ENCODE measurements at places on chromosomes 11 and 22.

DNA sequence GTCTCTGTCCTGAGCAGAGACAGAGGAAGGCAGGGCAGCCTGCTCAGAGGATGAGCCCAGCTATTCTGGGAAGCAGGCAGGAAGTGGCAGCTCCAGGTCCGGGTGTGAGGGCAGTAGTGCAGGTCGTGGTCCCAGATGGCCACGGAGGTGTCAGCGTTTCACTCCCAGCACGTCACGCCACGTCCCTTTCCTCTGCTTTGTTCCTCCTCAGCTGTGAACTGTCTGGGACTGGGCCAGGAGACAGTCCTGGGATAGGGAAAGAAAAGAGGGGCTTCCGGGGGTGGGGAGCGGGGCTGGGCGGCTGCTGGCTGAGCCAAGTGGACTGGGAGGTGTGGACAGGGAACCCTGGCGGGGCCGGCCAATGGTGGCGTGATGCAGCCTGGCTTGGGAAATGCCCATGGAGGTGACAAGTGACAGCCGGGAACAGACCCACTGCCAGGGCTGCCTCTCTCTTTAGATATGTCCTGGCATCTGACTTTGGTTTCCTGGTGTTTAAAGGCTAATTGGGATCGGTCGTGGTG, 64.7 kb downstream of the KCNQ1 start:
- DNase-seq, result no peak

GRCh38 chr11:33742249-33742851, 6.1 kb upstream of the CD59 start:
- DNase-seq, result peak; percentile 69

GRCh38 chr11:33207408-33207985, 46.2 kb upstream of the CSTF3 start:
- peak; percentile 42 for DNase-seq

GRCh38 chr22:30541961-30542810, 4.4 kb downstream of the SEC14L6 start:
- DNase-seq, result no peak

GRCh38 chr11:12222055-12222792, 111.8 kb downstream of the MICAL2 start:
- no peak for DNase-seq

DNA sequence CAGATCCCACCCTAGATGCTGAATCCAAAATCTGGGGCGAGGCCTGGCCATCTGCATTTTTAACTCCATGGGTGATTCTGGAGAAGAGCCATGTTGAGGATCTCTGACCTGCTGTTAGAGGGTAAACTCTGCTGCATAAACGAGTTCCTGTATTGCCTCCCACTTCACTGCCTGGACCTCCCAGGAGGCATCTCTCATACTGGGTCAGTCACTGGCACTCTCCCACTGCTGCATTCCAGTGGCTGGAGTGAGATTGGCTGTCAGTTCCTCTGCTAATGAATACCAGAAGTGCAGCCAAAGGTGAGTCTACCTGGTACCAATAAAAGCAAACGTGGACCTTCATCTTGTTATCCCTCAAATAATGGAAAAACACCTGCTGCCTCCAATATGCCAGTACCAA, 10.3 kb downstream of the POLDIP3 start:
- peak; percentile 34 for DNase-seq

GRCh38 chr11:46348566-46349401, 1.5 kb downstream of the DGKZ start:
- no peak for DNase-seq

- DNase-seq, result no peak
Observed at GRCh38 chr22:27877501-27877900, 41.6 kb downstream of the PITPNB start.

DNA sequence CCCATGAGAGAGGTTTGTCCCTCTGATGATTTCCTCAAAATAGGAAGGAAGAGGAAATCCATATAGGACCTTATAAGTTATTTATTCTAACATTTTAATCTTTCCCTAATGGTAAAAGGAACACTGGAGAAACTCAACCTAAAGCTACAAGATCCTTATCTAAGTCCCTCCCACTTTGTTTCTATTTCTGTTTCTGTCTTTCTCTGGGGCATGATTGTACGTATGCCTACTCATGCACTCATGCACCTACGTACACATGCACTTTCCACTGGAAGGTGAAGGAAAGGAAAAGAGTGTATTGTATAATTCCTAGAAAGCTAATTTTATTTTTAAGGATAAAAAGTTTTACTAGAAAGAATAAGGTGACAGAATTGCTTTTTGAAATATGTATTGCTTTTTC, 125.0 kb downstream of the RAB38 start:
- DNase-seq, result no peak

GRCh38 chr11:59551659-59552521, 40.6 kb downstream of the OR4D9 start:
- DNase-seq, result peak; percentile 94

DNA sequence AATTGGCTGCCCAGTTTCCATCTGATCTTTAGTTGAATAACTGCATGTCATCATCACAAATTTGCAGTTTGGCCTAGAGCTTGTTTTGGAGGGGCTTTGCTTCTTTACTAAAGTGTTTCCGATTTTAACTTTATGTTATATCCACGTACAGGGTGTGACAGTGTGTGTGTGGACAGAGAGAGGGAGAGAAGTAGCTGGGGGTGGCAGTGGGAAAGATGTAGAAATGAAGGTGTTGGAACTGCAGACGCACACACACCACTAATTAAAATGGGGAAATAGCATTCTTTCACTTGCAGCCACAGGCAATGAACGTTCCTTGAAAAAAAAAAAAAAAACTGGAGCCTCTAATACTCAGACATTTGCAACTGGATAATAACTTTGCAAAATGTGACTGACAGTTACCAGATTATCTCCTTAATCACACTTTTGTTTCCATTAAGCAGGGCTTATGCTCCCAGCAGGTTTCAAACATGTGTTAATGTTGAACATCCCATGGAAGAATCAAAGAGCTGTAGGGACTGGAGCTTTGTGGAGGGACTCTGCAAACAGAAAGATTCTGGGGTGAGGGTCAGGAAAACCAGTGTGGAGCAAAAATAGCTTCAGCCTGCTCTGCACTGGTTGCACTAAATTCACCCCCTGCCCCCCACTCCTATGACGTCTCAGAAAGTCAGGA, 238.1 kb upstream of the TENM4 start:
- no peak for DNase-seq

- no peak for DNase-seq
Observed at GRCh38 chr11:112817376-112817775, 143.8 kb upstream of the NCAM1 start.

GRCh38 chr11:77883775-77884174, 62.8 kb downstream of the AAMDC start:
- no peak for DNase-seq

DNA sequence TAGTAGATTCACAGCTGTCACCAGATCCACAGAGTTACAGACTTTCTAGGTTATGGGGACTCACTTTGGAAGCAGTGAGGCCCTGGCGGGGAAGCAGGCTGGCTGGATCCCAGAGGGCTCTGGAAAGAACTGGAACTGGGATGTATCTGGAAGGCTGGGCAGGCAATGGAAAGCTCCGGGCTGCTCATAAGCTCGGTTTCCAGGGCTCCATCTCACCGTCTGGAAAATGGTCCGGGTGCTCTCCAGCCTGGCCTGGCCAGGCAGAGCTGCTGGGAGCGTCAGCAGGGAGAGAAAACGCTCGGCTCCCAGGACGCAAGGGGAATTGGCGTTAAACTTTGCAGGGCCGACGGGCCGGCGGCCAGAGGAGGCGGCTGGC, 335 bp upstream of the SEZ6L start:
- no peak for DNase-seq

DNA sequence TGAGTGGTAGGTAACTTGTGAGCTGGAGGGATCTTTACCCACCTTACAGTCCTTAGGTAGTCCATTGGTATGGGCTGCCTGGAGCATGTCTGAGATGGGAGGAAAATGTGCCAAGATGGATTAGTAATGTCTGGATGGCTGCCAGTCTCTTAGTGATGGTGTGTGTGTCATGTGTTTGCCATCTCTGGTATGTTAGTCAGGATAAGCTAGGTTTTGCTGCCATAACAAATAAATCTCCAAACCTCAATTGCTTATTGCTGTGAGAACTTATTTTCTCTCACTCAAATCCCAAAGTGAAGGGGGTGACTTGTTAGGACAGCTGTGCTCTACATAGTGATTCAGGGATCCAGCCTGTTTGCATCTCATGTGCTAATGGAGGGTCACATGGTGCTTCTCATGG, 40.9 kb upstream of the MYEOV start:
- peak; percentile 60 for DNase-seq

- peak; percentile 41 for DNase-seq
Observed at GRCh38 chr11:8019314-8020243, 32.4 kb downstream of the EIF3F start.

DNA sequence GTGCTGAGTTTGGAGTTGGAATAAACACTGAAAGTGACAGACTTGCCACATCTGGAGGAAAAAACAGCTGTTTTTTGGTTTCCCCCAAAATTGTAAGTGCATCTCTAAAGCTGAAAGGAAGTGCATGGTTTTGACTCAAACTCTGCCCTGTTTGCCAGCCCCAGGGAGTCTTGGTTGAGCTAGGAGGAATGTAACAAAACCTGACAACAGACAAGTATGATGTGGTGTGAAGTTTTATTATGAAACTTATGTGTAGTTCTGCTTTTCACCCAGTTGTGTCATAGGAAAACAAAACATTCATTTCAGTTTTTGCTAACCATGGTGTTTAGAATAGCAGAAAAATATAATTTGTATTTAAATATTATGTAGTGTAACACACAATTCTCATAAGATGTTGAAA, 31.7 kb upstream of the PDE3B start:
- no peak for DNase-seq

DNA sequence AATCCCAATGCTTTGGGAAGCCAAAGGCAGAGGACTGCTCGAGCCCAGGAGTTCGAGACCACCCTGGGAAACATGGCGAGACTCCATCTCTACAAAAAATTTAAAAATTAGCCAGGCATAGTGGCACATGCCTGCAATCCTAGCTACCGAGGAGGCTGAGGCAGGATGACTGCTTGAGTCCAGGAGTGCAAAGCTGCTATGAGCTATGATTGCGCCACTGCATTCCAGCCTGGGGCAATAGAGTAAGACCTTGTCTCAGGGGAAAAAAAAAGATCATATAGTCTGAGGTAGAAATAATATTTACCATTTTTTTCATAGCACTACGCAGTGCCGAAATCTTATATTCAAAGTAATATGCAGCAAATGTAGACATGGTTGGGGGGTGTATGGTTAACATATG, 47.8 kb downstream of the MRTFA start:
- peak; percentile 59 for DNase-seq

GRCh38 chr11:133181066-133181465, 351.2 kb downstream of the OPCML start:
- no peak for DNase-seq

- DNase-seq, result no peak
Observed at GRCh38 chr11:131353766-131354165, 16.6 kb upstream of the NTM start.

GRCh38 chr11:109150581-109150980, 271.4 kb upstream of the C11orf87 start:
- no peak for DNase-seq

DNA sequence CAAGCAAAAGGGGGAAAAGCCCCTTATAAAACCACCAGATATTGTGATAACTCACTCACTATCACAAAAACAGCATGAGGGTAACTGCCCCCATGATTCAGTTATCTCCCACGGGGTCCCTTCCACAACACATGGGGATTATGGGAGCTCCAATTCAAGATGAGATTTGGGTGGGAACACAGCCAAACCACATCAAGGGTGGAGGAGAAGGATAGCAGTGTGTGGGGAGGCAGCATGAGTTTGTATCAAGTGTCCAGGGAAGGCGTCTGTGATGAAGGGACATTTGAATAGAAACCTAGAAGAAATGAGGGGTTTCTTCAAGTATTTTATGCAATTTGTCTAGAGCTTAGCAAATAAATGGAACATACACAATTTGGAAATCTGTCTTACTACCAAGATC, 98.2 kb downstream of the SLC1A2 start:
- DNase-seq, result no peak

DNA sequence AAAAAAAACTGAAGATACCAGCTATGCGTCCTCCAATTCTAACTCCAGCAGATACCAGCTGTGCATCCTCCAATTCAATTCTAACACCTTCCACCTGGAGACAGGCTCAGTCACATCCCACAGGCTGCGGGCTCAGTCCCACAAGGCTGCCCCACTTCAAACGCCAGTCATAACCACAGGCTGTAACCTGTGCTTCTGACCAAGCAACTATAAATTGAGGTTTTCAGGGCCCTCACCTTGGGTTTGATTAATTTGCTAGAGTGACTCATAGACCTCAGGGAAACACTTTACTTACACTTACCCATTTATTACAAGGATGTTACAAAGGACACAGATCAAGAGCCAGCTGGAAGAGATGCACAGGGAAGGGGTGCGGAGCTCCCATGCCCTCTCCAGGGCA, 32.4 kb upstream of the MSANTD2 start:
- no peak for DNase-seq

GRCh38 chr22:46090631-46091201, 59.6 kb upstream of the PPARA start:
- DNase-seq, result peak; percentile 48

- DNase-seq, result peak; percentile 92
Observed at GRCh38 chr11:26227301-26227746, 104.6 kb upstream of the ANO3 start.

GRCh38 chr22:31952472-31952871, 8.1 kb downstream of the YWHAH start:
- DNase-seq, result peak; percentile 92

DNA sequence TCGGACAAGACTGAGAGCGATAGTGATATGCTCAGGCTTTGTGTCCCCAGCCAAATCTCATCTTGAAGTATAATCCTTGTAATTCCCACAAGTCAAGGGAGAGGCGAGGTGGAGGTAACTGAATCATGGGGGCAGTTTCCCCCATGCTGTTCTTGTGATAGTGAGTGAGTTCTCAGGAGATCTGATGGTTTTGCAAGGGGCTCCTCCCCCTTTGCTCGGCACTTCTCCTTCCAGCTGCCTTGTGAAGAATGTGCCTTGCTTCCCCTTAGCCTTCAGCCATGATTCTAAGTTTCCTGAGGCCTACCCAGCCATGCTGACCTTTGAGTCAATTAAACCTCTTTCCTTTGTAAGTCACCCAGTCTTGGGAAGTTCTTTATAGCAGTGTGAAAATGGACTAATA, 7.5 kb upstream of the FOLR2 start:
- DNase-seq, result no peak

DNA sequence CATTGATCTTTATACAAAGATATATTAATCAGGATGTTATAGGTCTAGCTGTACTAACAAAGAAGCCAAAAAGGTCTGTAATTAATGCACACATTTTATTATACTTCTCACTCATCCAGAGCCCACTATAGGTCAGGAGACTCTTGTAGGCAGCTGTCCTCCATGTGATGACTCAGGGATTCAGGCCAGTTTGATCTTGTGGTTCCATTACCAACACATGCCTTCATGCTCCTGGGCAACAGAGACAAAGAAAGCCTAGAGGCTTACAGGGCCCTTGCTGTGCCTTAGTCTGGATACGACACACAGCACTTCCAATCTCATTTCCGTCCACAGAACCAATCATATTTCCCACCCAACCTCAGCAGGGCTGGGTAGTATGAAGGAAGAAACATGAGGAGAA, 150.3 kb upstream of the NCAM1 start:
- no peak for DNase-seq
